Cardiac fibroblast (primary cell): ENCODE measurements at places on chromosomes 4 and X.

DNA sequence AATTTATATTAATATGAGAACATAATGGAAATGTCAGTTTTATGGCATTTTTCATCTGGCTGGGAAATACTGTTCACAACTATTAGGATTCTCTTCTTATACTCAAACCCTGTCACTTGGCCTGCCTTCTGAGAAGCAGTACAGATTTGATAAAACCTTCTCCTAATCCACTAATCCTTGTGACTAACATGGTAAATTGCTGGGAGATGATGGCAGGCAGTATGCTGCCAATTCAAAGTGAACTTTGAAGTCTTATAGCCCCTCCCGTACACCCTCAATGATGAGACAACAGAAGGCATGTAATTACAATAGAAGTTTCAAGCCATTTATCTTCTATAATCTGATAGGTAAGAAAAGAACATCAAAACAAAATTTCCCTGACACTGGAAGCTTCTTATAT is 36.9 kb downstream of the PAQR3 start:
- no peak for DNase-seq

GRCh38 chrX:150324035-150324728 is 38.9 kb upstream of the MAMLD1 start:
- DNase-seq, result peak; percentile 89

DNA sequence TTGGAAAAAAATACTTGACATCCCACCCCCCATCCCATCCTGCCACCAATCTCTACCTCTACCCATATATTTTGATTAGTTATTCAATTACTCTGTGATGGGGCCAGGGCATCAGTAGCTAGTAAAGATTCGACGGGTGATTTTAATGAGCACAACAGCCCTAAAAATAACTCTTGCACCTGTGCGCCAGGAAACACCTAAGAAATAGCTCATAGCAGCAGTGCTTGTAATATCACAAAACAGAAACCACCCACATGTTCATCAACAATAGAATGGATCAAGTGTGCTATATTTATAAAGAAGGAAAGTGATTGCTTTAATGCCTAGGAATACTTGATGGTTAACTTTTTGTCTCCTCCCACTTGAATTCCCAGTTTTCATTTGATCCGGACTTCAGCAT is 225.6 kb upstream of the LCORL start:
- DNase-seq, result no peak

DNA sequence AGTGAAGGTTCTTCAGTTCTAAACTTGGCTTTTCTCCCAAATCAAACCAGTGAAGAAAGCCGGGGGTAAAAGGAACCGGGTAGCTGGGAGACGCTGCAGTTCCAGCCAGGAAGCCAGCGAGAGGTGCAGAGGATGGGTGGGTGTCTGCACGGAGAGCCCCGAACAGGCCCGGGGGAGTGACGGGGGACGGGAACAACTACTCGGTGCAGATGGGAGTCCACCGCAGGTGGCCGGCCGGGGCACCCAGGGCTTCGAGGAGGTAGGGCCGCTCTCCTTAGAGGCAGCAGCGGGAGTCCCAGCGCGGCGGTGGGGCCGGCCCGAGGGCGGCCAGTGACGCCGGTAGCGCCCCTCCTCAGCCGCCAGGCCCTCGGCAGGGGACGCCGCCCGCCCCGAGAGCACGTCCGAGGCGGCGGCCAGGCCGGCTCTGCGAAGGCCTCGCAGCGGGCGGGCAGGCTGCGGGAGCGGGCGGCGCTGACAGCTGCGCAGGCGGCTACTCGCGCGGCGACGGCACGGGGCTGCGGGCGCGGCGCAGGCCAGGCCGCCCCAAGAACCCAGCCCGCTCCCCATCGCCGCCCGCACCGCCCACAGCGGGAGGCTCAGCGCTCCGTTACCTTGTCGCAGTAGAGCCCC is 449 bp downstream of the FBXL5 start:
- DNase-seq, result peak; percentile 41

DNA sequence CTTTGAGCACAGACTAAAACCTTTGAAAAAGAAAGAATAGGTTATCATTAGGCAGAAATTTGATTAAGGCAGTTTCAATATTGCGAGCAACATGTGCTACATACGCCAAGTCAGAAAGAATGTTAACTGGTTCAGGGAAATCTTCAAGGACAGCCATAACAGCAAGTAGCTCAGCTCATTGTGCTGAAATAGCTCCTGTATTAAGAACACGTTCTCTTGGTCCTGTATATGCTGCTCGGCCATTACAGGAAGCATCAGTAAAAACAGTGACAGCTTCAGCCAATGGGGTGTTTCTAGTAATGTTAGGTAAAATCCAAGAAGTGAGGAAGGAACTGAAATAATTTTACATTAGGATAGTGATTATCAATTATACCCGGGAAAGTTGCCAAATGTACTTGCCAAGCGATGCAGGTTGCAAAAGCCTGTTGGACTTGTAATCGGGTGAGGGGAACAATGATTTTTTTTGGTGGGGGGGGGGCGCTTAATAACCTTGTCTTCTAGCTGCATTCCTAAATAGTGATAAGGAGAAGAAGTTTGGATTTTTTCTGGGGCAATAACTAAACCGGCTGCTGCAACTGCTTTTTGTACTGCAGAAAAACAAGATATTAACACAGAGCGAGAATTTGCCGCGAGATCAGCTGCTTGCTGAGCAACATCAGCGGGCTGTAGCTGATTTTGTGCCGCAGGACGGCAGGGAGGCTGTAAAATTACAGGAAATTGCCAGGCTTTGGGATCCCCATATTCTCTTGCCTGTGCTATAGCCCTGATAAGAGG is 49.4 kb upstream of the RASSF6 start:
- DNase-seq, result peak; percentile 71

- DNase-seq, result peak; percentile 2
Observed at GRCh38 chr4:70473679-70474078, 1.7 kb downstream of the MUC7 start.

DNA sequence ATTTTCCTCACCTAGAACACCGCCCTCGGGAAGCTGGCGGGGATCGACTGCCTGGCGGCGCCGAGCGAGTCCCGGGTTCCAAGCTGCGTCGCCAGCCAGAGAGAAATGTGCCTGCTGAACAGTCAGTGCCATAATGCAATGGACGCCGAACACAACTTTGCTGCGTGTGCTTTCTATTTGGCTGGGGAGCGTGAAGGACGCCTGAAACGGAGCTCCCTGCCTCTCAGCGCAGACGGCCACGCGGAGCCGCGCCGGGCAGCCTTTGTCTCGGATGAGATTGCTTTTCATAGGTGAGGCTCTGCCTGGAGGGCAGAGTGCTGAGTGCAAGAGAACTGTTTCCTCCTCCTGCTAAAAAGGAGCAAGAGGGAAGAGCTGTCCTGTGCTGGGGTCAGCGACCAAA is 107.7 kb upstream of the BCOR start:
- DNase-seq, result no peak

DNA sequence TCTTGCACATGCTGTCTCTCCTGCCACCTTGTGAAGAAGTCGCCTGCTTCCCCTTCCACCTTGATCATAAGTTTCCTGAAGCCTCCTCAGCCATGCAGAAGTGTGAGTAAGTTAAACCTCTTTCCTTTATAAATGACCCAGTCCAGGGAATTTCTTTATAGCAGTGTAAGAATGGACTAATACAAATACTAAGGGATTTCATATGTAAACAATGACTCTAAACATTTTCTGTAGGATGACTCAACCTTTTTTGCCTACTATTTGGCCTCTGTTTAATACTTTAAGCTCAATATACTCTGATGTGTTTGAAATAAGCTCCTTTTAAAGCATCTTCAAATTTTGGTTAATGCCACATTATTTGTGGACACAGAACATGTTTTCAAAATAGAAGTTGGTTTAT is 813.5 kb upstream of the SLIT2 start:
- DNase-seq, result peak; percentile 1

- no peak for DNase-seq
Observed at GRCh38 chr4:3681191-3681590, 85.0 kb upstream of the ADRA2C start.

- no peak for DNase-seq
Observed at GRCh38 chr4:151835467-151835866, 74.7 kb upstream of the GATB start.

DNA sequence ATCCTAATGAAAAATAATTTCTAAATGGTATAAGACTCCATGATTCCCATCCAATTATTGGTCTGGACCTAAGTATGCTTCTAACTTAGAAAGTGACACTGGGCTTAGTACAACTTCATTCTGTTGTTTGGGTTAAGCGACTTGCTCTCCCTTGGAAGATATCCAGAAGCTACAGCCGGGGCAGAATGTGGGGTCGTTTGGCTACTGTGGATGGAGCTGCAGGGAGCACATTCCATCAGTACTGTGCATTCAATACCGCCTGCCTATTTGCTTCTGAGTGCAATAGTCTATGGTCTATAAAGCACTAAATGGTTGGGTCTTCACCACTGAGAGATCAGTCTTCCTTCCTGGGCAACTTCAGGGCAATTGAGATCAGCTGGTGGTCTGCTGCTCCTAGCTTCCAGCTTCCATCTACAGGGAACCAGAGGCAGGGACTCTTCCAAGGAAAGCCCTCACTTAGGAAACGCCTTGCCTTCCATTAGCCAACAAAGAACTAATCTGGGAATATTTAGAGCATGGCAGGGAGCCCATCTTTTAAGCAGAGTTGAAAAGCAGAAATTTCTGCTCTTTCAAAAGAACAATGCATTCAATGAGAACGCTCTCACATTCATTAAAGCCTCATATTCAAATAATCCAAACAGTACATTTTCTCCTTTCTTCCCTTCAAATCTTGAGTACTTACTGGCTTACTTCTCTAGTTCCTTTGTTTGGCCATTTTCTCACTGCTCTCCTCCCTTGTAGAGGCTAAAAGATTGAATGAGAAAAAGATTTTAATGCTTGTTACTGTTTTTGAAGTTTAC is 1049.9 kb upstream of the TENM3 start:
- DNase-seq, result no peak

GRCh38 chr4:108830509-108831244 is 67.8 kb upstream of the ETNPPL start:
- peak; percentile 43 for DNase-seq

DNA sequence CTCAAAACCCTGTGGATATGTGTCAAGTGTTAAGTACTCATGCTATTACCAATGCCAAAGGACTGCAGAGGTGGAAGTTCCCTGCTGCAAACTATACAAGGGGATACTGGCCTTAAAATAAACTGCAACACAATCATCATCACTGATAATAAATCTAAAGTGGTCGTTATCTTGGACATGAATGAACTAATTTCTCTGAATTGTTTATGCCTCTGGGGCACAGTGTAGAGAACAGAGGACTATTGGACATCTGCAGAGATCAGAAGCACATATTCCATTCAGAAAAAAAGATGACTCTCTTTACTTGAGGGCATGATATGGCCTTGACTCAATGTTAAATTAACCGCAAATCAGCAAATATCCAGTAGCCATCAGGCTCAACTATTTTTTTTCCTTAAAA is 542.6 kb upstream of the IGFBP7 start:
- DNase-seq, result no peak

- DNase-seq, result no peak
Observed at GRCh38 chr4:161256716-161257115, 907.1 kb downstream of the FSTL5 start.

GRCh38 chr4:39068907-39069306 is 6.9 kb downstream of the KLHL5 start:
- no peak for DNase-seq

- DNase-seq, result peak; percentile 42
Observed at GRCh38 chr4:127936974-127937373, 28.0 kb downstream of the MFSD8 start.

- no peak for DNase-seq
Observed at GRCh38 chr4:139819082-139819481, 153.5 kb downstream of the MGST2 start.

- no peak for DNase-seq
Observed at GRCh38 chr4:41568363-41568762, 30.4 kb downstream of the LIMCH1 start.

DNA sequence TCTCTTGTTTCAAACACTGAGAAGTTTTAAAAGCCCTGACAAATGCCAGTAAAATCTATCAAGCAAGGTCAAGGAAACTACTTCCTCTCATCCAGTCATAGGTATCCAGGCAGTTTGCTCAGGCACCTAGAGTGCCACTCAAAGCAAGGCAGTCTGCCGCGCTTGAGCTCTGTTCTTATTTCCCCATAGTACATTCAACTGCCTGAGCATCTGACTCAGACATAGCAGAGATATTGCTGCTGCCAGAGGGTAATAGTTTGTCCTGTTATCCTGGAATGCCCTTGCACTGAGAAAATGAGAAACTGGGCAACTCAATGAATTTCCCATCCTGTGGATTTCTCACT is 16.1 kb upstream of the ATP8A1 start:
- DNase-seq, result peak; percentile 8

DNA sequence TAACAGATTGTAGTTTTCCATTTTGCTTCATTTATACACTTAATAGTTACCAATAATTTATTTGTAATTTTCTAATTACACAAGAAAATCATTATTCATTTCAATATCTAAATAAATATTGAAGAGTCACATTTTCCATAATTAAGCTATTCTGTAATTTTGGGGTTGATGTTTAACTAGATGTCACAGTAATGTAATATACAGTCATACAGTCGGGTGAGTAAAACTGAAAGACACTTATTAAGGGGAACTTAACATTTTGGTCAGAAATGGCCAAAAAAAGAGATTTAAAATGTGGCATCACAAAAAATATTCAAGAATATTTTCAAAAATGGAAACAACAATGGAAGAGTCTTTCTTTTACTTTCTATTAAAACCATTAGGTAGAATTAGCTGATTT is 1080.3 kb downstream of the ARAP2 start:
- no peak for DNase-seq

DNA sequence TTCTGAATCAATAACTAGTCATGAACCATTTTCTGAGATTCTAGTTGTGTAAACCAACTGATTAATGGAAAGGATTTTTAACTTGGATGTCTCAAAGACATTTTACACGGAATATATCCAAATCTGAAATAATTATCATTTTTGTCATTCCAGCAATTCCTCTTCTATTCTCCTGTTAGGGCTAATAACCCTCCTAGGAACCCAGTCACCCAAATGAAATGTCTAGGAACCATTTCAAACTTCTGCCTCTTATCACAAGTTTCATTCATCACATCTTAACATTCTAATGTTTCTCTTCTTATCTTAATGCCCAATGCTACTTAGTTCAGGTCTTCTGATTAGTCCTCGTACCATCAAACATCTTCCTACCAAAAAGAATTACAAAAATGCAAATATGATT is 639.8 kb downstream of the DMD start:
- no peak for DNase-seq

- DNase-seq, result no peak
Observed at GRCh38 chrX:76147106-76147505, 25.8 kb upstream of the PBDC1 start.

GRCh38 chrX:127207326-127207725 is 387.8 kb downstream of the PRR32 start:
- no peak for DNase-seq

DNA sequence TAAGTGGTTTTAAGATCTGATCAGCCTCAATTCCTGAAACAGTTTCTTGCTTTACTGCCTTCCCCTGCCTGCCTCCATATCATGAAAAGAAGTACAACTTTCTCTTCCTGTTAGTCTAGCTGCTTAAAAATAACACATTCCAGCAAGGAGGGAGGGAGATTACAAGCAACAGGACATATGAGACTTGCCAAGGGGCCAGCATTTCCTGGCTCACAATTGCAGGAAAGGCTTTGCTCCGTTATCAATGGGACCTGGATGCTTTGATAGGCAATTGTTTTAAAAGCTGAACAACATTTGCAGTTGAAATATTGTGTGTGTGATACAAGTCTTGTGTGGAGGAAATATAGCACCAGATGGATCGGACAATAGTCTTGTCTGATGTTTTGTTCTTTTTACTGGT is 425.0 kb downstream of the FAT4 start:
- peak; percentile 49 for DNase-seq

GRCh38 chr4:164467493-164467892 is 286.4 kb upstream of the SMIM31 start:
- no peak for DNase-seq

GRCh38 chr4:98778206-98778605 is 119.8 kb upstream of the TSPAN5 start:
- DNase-seq, result peak; percentile 83

- no peak for DNase-seq
Observed at GRCh38 chr4:174537634-174538033, 15.3 kb upstream of the HPGD start.
